Fibroblast of skin of back (primary cell): ENCODE measurements at places on chromosomes 11 and 22.
A peak's percentile ranks its signal among the peaks of the same experiment; 100 is the strongest.

DNA sequence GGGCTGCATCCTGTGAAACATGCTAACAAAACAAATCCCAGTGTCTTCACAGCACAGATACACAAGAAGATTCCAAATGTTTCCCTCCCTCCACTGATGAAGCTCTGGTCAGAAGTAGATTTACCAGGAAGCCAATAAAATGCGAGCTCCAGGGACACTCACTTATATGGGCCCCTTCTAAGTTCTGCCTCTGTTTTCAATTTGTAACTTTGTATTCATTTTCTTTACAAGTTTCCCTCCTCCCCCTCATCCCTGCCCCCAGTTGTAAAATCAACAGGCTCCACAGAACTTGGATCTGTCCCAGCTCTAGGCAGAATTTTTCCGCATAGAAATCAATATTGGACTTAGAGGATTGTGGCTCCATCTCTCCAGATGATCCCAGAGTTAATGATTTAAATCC, 48.1 kb upstream of the ME3 start:
- DNase-seq: peak; percentile 57

GRCh38 chr22:26648011-26648497, 9.3 kb upstream of the MIAT start:
- DNase-seq: no peak

DNA sequence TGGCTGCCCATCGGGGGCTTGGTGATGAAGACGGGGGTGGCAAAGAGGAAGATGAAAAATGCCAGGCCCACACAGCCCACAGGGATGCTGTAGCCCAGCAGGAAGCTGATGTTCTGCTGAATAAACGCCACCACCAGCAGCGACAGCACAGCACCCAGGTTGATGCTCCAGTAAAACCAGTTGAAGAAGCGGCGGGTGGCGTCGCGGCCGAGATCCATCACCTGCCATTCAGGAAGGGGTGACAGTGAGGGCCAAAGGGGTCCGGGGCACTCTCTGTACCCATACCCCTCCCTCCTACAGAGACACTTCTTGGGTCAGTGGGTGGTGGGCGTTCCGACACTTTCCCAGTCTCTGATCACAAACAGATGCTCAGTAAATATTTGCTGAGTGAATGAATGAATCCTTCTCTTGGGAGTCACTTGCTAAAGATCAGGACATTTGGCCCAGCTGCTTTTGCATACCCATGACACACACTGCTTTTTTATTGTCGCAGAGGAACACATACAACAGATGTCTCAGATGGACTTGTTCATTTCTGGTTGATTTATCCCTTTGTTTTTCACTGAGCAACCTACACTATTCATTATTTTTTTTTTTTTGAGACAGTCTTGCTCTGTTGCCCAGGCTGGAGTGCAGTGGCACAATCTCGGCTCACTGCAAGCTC, 5.2 kb downstream of the SLC15A3 start:
- DNase-seq: no peak

DNA sequence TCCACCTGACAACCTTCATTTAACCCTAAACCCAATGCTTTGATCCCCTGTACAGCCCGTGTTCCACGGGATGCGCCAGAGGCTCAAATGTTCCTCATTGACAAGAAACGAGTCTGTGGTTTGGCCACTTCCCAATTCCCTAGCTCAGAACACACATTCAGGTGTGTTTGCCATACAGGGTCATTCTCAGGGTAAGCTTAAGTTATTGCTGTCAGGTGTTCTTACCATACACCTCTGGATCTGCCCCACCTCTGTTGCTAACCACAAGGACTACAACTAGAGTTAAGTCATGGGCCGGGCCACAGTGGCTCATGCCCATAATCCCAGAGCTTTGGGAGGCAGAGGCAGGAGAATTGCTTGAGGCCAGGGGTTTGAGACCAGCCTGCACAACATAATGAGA, 45.6 kb upstream of the POLD3 start:
- no peak for DNase-seq

DNA sequence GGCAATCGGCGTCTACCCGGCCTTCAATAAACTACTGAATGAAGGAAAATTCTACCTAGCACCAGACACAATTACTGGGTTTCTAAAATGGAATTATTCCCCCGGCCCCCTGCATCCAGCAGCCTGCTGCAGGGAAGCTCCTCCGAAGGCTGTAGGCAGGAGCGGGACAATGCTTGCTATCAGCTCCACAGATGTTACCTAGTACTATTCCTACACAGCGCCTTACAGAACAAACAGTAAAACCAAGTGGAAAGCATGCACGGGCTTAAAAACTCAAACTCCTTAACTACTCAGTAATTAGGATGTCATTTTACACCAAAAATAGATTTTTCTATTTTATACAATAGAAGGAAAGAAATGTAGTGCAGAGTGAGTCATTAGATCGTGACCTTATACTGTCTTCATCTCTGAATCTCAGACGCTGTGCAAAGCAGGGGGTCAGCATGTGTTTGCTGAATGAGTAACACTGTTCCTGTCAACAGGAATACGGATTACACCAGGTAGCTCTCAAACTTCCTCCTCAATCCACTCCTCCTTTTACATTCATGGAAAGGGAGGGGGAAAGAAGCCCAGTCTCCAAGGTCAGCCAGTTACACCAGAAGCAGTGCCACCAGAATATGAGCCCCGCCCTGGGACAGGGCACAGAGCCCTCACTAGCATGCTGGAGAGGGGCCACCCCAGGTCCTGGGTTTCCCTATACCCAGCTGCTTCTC, 74.9 kb downstream of the PACSIN2 start:
- DNase-seq: peak; percentile 91

DNA sequence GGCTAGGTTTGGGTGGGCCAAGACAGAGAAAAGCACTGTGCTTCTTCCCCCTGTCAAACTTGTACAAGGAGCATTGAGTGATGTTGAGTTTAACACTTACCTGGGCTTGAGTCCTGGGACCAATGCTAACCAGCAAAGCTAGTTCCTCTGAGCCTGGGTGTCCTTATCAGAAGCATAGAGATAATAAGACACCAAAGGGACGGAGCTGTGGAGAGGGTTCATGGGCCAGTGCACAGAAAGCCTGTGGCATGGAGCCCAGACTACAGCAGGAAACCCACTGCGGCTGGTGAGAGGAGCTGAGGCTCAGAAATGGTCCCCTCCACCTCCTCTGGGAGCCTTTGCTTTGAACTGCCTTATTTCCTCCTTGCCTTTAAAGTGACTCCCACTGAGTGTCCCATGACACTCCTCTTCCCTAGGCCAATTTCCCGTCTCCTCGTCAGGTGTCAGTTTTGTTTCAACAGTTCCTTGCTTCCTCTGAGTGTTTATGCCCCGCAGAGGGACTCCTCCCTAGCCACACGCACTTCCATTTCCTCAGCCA, 9.4 kb downstream of the SLCO2B1 start:
- no peak for DNase-seq

DNA sequence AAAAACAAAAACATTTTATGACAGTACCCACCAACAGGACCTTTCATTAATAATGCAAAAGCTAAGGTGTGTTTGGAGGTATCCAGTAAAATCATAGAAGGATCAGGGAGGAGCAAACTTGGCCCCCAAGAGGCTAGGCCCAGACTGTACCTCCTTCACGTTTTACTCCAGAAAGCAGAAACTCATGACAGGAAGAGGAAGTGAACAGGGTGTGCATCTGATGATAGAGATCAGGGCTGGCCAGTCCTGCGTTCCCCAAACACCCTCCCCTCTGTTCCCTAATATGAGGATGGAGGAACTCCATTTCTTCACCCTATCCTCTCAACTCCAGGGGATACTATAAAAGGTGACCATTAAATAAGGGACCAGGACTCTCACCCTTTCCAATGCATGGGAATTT, 10.2 kb upstream of the MS4A12 start:
- DNase-seq: no peak

GRCh38 chr11:9600166-9600565, 26.7 kb downstream of the WEE1 start:
- no peak for DNase-seq

- DNase-seq: no peak
Measured at GRCh38 chr11:57444362-57445121, 15.8 kb upstream of the RTN4RL2 start.

GRCh38 chr22:37163575-37164504, 14.1 kb upstream of the IL2RB start:
- no peak for DNase-seq

DNA sequence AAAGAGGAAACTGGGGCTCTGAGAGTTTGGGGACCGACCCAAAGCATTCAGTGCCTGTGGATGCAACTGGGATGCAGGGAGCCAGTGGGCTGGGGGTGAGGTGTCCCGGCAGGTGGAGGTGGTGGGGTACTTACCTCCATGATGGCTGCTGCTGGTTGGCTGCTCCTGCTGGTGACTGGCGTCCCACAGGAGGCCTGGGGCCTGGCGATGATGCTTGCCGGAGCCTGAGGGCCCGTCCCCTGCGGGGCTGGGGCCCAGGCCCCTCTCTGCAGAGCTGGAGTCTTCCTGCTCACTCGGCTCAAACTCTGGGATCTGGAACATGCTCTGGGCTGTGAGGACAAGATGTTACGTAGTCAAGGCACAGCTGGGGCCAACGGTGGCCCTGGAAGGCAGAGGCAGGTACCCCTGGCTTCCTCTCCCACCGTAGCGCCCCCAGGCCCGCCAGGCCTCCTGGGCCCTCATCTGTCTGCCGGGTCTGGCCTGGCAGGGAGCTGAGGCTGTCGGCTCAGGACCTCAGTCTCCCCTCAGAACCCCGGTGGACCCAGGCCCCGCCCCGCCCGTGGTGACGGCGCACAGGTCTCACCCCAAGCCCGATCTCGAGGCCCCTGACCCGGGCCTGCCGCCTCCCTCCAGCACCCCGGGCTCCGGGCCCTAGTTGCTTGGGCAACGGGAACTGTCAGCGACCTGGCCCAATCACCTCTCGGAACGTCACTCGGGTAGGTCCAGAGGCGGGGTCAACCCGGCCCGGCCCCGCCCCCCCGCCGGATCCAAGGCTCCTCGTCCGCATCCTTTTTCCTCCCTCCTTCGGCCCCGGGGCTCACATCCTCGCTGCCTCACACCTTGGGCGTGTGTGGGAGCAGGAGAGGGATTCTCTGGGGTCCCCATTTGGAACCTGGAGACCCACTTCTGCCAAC, at the start of gene BAD:
Gene BAD, minus strand, starts transcription at position 618 of the 914 bp plus-strand sequence. Its CDS starts 297 bp downstream, at position 321.
- peak; percentile 92 for DNase-seq

- DNase-seq: no peak
Measured at GRCh38 chr11:133896642-133897330, 51.5 kb upstream of the SPATA19 start.

DNA sequence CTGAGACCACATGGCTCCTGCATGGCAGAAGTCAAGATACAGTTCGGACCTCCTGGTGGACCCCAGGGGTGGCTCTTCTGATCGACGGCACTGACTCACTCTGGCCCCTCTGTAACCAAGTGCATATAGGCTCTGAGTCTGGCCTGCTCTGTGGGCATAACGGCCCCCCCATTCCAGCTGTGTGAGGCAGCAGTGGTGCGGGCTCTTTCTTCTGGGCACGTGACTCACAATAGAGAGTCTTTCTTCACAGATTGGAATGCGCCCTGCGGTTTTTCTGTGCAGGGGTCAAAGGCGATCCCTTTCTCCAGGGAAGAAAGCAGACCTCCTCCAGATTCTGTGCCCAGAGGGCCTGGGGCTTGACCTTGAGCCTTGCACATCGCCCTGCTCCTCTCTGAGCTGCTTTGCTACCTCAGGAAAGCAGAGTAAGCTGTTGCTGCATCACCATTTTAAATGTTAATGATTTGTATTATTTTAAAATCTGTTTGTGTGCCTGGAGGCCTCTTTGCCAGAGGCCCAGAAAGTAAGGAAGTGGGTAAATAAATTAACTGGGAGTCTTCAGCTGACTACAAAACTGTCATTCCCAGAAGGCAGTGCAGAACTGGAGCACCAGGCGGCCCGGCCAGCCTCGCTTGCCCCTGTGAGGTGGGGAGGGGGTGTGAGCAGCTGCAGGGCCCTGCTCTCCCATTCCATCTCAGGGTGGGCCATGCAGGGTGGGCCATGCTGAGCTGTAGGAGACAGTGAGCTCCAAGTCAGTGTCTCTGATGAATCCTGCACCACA, 199.0 kb downstream of the GRIK4 start:
- peak; percentile 77 for DNase-seq

GRCh38 chr11:6531267-6531752, 34.2 kb downstream of the DNHD1 start:
- peak; percentile 43 for DNase-seq

DNA sequence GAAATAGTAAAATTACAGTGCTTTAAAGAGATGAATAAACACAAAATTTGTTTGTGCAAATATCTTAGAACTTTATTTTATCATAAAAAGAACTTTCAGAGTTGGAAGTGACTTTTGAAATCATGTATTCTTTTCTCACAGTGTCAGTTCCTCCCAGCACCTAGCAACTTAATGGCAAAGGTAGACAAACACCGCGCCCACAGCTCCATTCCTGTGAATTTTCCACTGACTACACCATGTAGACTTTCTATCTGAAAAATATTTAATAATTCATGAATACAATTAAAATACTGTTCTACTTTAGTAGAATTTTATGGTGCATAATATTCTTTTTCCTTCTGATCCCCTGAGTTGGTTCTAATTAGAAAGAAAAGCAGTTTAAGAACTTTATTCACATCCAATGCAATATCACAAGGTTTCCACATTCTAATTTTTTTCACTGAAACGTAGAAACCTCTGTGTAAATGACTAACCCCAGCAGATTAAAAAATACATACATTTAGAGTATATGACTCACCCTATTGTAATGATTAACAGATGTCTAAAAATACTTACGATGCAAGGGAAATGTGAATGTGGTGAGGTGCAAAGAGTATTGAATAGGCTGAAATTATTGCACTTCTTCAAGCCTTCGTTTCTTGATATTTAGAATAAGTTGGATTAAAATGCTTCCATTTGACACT, 218.2 kb upstream of the CCDC179 start:
- DNase-seq: peak; percentile 81

GRCh38 chr11:17699147-17700114, 19.9 kb upstream of the MYOD1 start:
- peak; percentile 27 for DNase-seq

GRCh38 chr11:12832480-12833224, 158.4 kb downstream of the TEAD1 start:
- DNase-seq: no peak

- DNase-seq: no peak
Measured at GRCh38 chr11:43367382-43368178, 8.9 kb downstream of the TTC17 start.

- no peak for DNase-seq
Measured at GRCh38 chr11:128515086-128515485, 72.3 kb downstream of the ETS1 start.

GRCh38 chr11:11989774-11990744, 18.4 kb downstream of the DKK3 start:
- peak; percentile 72 for DNase-seq

- DNase-seq: peak; percentile 8
Measured at GRCh38 chr22:47011131-47011858, 248.8 kb downstream of the TBC1D22A start.

GRCh38 chr11:76347466-76347865, 33.5 kb downstream of the THAP12 start:
- DNase-seq: no peak

DNA sequence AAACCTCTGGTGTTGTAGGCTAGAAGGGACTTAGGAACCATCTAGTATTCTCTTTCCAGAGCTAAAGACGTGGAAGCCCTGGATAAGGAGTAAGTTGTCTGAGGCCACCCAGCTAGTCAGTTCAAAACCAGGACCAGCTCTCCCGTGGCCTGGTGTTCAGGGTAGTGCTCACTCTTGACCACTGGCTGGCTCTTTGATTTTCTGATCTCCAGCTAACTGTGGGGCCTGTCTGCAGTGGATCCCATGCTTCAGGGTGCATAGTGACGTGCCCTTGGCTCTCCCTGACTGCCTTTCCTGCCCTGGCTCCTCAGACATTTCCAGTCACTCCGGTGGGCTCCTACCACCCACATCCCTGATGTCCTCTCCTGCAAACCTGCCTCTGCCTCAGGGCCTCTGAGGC, 1.3 kb downstream of the CLMP start:
- no peak for DNase-seq
